ENCODE measurements at places on chromosomes 1 and 21.

GRCh38 chr1:97680894-97681293 lies 239.9 kb downstream of the DPYD start:
- no peak for DNase-seq

DNA sequence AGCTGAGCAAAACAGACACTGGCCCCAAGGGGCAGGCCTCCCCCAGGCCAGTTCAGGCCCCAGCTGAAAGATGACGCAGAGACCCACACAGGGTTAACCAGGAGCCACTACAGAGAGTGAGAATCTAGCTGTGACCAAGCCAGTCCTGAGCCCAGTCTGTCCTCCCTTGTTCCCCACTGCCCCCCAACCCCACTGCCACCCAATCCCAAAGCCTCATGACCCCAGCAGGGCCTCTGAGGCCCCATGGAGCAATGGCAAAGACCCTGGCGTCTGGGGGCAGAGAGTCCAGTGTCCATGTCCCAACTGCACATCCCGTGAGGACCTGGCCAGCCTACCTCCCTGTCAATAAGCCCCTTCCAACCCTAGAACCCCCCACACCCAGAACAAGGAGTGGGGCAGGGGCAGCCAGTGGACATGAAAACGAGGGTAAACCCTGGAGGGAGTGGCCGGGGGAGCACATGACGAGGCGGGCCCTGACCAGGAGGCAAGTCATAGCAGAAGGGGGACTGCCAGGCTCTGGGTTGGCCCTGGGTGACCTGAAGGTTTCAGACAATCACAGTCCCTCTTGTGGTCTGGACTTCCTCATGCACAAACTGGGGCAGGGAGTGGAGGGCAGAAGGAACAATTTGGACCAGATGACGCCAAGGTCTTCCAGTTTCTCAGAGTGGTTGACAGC lies 100.5 kb downstream of the GLIS1 start:
- DNase-seq: peak; percentile 39

- DNase-seq: no peak
Observed at GRCh38 chr1:159916242-159917051, 8.9 kb downstream of the TAGLN2 start.

- DNase-seq: no peak
Observed at GRCh38 chr1:224809613-224810012, 119.9 kb upstream of the DNAH14 start.

Data from right lobe of liver (tissue), 6 donors.